Prostate gland (tissue), 2 donors: ENCODE measurements at places on chromosomes 7 and 10. TPM values are rescaled to one million over a fixed set of nuclear protein-coding genes. Genes with fewer than 3 reads are reported as not detected.

DNA sequence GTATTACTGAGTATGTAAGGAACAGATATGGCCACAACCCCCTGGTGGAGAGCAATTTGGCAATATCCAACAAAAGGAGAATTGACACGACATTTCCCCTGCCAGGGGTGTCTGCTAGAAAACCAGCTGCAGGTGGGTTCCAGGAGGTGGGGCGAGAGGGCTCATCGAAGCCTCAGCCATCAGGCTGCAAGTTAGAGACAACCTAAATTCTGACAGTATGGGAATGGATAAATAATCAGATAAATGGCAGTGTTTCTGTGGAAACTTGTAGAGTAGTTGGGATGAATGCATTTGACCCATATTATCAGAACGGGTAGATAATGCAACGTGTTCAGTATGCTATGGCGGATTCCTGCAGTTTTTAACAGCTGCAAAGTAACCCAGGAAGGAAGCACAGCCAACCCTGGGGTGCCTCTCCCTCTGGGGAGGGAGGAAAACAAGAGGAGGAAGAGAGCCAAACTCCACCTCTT, 3.5 kb downstream of the TMEM273 start:
- no peaks in the 10 kb centered on the region for H3K4me1 ChIP-seq
- H3K27ac ChIP-seq = no peak overlapping the region
- H3K27me3 ChIP-seq = no peaks in the 10 kb centered on the region
- H3K36me3 ChIP-seq = no peaks in the 10 kb centered on the region
- H3K4me3 ChIP-seq = no peak overlapping the region

DNA sequence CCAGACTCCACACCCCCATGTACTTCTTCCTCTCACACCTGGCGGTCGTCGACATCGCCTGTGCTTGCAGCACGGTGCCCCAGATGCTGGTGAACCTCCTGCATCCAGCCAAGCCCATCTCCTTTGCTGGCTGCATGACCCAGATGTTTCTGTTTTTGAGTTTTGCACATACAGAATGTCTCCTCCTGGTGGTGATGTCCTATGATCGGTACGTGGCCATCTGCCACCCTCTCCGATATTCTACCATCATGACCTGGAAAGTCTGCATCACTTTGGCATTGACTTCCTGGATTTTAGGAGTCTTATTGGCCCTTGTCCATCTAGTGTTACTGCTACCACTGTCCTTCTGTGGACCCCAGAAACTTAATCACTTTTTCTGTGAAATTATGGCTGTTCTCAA, 4.8 kb downstream of the OR2A25 start:
- H3K4me1 ChIP-seq = no peaks in the 10 kb centered on the region
- no peak for DNase-seq
- no peak overlapping the region for H3K4me3 ChIP-seq
- no peaks in the 10 kb centered on the region for H3K36me3 ChIP-seq
- H3K27ac ChIP-seq = no peak overlapping the region

DNA sequence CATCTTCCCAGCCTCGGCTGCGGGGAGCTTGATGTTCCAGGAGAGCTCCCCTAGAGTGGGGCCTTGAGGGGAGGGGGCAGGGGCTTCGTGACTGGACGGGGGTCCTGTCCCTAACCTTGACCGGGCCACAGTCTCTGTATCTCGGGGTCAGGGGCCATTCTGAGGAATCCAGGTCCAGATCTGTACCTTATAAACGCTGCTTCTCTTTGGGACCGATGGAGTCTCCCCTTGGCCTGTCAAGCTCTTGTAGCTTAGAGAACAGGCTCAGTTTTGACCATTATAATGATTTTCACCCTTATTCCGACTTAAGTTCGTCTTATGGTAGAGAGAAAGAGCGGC, 831 bp downstream of the ZKSCAN5 start:
- H3K4me1 ChIP-seq = peaks cover 19% of the 10 kb centered on the region
- no peaks in the 10 kb centered on the region for H3K36me3 ChIP-seq
- H3K4me3 ChIP-seq = peak overlapping the region; percentile 72
- H3K27ac ChIP-seq = peak overlapping the region; percentile 95
- no peak for DNase-seq

DNA sequence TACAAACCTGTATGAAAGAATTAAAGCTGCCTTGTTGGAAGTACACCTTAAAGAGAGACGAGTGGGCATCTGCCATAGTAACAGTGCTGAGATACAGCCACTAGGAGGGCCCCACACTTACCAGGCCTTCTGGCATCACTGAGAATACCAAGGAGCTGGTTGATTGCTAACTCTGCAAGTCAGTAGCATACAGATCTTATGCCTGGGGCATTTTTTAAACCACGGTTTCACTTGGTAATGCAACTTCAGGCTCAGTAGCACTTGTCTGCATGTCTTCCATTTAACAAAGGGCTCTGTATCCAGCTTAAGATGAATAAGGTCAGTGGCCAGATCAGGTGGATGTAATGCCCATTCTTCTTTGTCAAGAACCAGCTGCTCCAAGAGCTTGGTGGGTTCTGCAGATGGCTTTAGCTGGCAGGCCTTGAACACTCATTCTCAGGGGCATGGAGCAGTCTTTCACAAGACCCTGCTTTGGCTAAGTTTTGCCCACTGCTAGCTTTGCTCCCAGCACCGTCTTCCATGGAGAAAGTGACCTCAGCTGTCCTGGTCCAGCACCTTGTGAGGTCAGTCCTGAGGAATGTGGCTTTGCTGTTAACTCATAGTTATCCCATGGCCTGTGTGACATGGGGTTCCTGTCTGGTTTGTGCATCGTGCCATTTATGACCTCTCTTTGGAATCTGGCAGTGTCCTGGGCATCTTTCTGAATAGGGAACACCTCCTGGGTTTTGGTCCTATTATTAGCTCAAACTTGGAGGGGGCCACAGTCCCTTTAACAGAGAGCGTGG, 68.1 kb downstream of the BMPER start:
- H3K4me3 ChIP-seq = no peak overlapping the region
- H3K4me1 ChIP-seq = no peaks in the 10 kb centered on the region
- no peaks in the 10 kb centered on the region for H3K36me3 ChIP-seq
- no peak overlapping the region for H3K27ac ChIP-seq

The AKR1C1 gene
- total RNA-seq = 7.4 TPM

The TDRD1 gene
- total RNA-seq = 16.0 TPM

The CADPS2 gene
- total RNA-seq = 50.4 TPM

The HGF gene
- 8.1 TPM for total RNA-seq

The DENND2A gene
- total RNA-seq = 4.0 TPM
